ENCODE measurements at places on chromosomes 4 and X.

DNA sequence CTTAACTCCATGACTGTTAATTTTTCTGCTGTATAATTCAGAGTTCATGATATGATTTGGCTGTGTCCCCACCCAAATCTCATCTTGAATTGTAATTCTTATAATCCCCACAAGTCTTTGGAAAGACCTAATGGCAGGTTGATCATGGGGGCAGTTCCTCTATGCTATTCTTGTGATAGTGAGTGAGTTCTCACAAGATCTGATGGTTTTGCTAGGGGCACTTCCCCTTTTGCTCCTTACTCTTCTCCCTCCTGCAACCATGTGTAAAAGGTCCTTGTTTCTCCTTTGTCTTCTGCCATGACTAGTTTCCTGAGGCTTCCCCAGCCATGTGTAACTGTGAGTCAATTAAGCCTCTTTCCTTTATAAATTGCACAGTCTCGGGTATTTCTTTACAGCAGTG lies 1751.9 kb downstream of the ARAP2 start:
- no peak for DNase-seq

DNA sequence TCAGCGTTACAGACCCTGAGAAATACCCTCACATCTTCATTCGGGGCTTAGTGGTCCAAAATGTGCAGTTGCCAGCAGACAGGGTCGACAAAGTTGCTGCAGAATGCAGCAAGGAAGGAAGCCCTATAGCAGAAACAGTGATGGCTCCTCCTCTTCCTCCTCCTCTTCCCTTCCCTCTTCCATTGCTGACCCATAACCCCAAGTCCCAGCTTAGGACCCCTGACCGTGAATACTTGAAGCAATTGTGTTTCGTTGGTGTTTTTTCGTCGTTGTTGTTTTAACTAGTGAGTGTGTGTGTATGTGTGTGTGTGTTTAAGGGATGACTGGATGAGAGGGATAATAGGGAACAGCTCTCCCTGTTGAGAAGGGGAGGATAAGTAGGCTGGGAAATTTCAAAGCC lies 69.5 kb downstream of the SLAIN2 start:
- DNase-seq = no peak

DNA sequence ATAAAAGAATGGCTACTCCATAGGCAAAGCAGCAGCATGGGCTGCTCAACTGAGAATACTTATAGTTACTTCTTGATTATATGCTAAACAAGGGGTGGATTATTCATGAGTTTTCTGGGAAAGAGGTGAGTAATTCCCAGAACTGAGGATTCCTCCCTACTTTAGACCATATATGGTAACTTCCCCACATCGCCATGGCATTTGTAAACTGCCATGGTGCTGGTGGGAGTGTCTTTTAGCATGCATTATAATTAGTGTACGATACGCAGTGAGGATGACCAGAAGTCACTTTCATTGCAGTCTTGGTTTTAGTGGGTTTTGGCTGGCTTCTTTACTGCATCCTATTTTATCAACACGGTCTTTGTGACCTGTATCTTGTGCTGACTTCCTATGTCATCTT lies 141.5 kb downstream of the MAGEB17 start:
- DNase-seq = no peak

GRCh38 chr4:153207027-153207426 lies 2.8 kb downstream of the TRIM2 start:
- no peak for DNase-seq

GRCh38 chrX:9562851-9563250 lies 98.0 kb downstream of the TBL1X start:
- no peak for DNase-seq

DNA sequence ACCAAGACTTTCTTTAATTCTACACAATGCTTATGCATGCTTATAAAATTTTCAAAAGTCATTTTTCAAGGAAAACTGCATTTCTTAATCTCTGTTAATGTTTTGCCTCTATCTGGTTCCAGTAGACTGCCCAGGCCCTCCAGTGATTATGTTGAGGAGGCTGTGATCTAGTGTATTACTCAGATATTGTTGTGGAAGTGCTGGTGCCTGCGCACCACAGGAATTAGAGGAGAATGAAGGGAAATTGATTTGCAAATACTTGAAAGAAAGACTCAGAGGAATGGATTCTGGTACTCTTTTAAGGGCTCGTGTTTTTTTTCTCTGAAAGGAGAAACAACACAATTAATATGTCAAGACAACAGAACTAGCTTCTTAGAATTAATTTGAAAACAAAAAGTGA lies 1015.1 kb downstream of the RPA4 start:
- DNase-seq = no peak

GRCh38 chr4:148359769-148360168 lies 82.4 kb downstream of the NR3C2 start:
- DNase-seq = no peak

GRCh38 chr4:188287169-188287894 lies 148.1 kb downstream of the TRIML1 start:
- no peak for DNase-seq

- DNase-seq = no peak
Observed at GRCh38 chr4:163878336-163879121, 384.0 kb downstream of the TMA16 start.

DNA sequence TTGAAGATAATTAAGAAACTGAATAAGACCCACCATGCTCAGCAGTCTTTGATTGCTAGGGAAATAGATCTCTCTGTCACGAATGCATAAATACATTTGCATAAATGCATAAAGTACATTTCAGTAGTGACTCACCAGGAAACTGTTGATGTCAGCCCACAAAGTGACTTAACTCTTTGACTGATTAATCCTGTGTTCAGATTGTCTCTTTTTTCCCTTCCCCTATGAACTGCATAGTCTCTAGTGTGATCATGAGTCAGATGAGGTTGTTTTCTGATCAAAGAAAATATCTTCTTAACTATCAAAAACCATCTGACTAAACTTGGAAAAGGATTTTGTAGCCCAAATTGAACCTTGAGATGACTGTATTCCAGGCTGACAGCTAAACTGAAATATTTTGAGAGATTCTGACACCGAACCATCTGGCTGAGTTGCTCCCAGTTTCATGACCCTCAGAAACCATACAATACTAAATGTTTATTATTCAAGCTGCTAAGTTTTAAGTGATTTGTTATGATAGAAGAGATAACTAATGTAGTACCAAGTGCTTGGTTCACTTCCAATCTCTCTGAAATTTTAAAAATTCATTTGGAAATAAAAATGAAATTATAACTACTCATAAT lies 1381.5 kb upstream of the AGA start:
- no peak for DNase-seq

DNA sequence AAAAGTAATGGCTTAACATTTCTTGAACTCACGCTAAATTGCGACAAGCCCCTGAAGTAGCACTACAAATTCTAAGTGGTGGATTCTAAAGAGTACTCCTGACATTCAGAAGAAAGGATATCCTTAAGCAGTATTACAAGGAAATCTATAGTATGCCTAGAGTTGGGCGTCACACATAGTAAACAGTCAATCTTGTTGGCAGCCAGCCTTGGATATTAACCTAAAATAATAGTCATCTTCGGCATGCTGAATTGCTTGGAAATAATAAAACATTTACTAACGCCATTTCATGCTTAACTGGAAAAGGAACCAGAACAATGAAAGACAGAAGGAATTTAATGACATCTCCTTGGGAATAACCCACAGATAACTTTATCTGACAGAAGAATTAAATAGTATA lies 18.6 kb downstream of the ATP8A1 start:
- no peak for DNase-seq

- DNase-seq = no peak
Observed at GRCh38 chr4:146159384-146160058, 16.0 kb upstream of the LSM6 start.

DNA sequence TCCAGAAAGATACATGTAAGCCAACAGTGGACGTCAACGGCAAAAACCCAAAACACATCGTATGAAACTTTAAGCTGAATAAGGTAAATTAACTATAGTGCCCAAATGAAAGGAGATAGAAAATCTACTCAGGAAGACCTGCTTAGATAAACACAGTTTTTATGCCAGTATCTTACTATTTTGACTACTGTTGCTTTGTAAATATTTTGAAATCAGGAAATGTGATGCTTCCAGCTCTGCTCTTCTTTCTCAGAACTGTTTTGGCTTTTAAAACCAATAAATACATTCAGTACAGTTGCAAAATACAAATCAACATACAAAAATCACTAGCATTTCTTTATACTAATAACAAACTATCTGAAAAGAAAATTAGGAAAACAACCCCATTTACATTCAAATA lies 83.8 kb downstream of the SMARCA5 start:
- no peak for DNase-seq

DNA sequence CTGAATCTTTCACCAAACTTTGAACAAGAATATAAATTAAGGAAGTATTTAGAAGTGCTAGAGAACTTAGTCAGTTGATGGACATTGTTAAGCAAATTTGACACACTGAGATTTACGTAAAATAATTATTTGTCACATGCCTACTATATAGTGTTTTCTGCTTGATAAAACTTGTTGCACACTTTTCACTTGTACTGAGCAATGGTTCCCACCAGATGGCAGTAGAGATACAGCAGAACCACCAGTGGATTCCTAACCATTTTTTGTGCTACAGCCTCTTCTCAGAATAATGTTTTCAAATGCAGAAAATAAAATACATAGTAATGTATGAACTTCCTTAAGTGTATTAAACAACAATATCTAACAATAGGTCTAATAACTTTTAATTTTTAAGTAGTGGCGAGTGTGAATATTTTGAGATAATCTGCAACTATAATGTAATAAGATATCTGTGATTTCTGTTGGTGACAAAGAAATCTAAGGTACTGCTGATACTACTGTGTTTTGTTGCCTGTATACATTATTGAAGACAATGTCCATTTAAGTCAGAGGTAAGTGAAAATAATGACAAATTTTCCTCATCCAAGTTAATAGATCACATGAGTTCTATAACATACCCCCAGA lies 81.2 kb downstream of the APOOL start:
- DNase-seq = no peak

DNA sequence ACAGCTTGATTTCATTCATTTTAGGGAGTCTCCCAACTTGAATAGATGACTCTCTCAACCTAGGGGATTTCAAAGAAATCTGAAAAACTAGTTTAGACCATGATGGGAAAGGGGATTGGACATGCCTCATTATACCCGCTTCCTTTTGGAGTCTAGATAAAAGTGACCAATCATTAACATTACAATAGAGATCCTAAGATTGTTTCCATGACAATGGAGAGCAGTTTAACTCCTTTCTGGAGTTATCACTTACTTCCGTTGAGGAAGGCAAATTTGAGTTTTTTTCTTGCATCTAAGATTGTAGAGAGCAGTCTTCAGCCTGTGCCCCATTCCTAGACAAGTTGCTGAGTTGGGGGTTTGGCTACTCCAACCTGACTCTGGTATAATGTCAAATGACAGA lies 11.4 kb upstream of the IL15 start:
- no peak for DNase-seq

- DNase-seq = no peak
Observed at GRCh38 chrX:80749404-80749803, 60.3 kb downstream of the BRWD3 start.

DNA sequence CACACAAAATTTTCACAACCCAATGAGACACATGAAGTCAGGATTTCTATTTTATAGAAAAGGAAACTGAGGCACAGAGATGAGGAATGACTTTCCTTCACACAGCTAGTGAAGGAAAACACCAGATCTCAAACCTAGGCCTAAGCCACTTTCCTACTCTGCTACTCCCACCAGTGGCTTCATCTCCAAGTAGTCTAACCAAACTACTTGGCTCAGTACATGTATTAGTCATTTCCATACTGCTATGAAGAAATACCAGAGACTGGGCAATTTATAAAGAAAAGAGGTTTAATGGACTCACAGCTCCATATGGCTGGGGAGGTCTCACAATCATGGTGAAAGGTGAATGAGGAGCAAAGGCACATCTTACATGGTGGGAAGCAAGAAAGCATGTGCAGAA lies 196.6 kb downstream of the EVC2 start:
- no peak for DNase-seq

DNA sequence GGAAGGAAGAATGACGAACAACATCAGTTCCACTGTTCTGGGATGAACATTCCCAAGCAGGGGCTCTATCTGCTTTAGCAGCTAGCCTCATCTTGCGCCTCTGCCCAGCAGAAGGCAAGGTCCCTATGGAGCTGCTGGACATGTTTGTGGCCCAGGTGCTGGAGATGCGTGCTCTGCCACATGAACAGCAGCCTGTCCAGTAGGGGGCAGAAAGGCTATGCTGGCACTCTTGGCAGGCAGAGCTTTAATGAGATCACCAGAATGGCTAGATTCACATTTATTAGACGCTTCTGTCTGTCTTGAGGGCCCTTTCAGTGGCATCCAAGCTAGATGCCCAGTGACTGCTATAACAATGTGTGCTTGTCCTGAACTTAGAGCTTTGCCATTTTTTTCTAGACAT lies 1826.0 kb downstream of the STIM2 start:
- DNase-seq = no peak
